SHP77 (cell line): ENCODE measurements at places on chromosomes 16 and 17.

GRCh38 chr16:26464576-26465266 lies 602.0 kb upstream of the C16orf82 start:
- no peak for DNase-seq

DNA sequence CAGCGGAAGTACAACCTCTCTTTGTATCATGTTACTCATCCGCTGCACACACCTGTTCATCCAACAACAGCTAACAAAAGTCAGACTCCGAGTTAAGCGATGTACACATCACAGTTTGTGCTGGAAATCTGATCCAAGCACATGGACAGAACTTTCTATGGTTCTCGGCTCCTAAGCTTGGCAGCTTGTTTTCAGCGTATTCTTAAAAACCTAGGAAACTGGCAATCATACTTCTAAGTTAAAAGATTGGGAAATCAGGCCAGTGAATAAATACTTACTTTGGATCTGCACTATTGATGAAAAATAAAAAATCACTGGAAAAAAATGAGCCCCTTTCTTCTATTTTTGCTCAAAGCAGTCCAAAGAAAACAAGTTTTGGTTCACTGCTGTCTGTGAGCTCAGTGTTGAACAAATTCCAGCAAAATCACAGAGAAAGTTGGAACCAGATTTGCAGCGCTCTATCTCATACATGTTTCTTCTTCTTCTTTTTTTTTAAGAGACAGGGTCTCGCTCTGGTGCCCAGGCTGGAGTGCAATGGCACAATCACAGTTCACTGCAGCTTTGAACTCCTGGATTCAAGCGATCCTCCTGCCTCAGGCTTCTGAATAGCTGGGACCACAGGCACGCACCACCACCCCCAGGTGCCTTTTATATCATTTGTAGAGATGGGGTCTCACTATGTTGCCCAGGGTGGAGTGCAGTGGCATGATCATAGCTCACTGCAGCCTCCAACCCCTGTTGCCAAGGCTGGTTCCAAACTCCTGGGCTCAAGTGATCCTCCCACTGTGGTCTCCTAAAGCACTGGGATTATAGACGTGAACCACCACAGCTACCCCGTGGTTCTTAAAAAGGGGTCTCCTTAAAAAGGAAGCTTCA lies 71.6 kb upstream of the CREBBP start:
- peak; percentile 23 for DNase-seq

- no peak for DNase-seq
These were observed 12.8 kb upstream of the CES3 start for GRCh38 chr16:66948134-66948836.

- DNase-seq = no peak
These were observed 5.1 kb downstream of the CBX8 start for GRCh38 chr17:79791735-79792161.

DNA sequence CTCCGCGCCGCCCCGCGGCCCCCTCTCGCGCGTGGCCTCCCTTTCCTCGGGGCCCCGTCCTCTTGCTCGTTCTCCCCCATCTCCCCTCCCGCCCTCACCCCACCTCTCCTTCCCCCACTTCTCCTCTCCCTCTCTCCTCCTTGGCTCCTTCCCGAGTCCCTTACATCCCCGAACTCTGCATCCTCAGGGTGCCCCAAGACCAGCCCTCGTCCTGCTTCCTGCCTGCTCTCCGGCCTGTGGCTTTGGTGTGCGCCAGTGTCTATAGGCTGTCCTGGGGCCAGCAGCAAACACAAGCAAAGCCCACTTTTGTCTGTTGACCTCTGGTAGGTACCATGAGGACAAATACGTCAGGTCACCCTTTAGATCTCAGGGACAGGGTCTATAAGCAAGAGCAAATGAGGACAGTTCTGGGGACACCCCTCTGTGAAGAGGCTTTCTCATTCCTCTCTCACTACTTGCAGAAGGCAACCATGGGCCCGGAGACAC lies 284 bp upstream of the COPZ2 start:
- no peak for DNase-seq

GRCh38 chr17:10177131-10177912 lies 21.1 kb downstream of the GAS7 start:
- DNase-seq = no peak

DNA sequence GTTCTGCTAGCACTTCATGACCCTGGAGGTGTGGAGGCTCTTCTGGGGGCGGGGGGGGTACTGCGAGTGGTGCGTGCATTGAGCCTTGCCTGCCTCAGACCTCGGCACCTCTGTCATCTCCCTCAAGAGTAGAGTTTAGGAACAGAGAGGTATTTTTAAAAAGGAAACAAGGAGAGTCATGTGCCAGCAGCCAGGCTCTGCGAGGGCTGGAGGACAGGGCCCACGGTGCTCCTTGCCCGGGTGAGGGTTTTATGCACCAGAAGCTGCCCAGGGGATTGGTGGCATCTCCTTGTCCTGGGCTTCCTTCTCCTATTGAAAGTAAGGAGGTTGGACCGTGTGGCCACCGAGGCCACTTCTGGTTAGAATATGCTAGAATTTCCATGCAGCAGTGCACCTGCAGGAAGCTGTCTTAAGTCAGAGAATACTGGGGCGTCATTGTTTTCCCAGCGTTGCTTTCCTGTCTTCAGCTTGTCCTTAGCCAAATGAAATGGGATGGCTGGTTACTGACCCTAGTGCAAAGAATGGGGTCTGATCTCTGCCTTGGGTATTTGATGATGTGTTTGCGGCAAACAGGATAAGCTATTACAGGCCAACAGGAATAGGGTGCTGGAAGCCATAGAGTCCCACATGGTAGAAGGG lies 3.2 kb downstream of the CBX2 start:
- no peak for DNase-seq

- DNase-seq = no peak
These were observed 23.9 kb downstream of the ABCC3 start for GRCh38 chr17:50658616-50659015.

GRCh38 chr16:49287572-49287971 lies 5.9 kb upstream of the CBLN1 start:
- DNase-seq = no peak

DNA sequence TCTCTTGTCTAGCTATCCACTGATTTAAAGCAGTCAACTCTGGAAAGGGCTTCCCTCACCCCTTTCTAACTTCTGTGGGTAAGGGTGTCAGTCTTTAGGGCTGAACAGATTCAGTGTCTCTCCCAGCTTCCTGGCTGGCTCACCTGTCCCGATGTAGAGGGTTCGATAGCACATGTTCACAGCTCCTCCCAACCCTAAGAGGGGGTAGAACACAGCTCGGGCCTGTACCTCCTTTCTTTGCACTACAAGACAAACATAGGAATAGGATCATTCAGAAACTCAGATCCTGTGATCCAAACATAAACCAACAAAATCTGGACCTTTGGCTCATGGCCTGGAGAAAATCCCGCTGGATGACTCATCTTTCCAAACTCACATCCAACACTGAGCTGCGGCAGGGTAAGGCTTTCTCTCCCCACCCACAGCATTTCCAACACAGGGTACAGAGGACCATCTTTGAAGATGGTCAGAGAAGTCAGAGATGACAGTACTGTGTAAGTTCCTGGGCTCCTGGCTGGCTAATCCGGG lies 5.8 kb upstream of the DHRS13 start:
- DNase-seq = no peak

- DNase-seq = no peak
These were observed 8.0 kb downstream of the ZNF469 start for GRCh38 chr16:88390735-88391134.

- DNase-seq = peak; percentile 61
These were observed 5.9 kb downstream of the CORO7 start for GRCh38 chr16:4410335-4411075.

GRCh38 chr16:47016700-47017133 lies 43.2 kb upstream of the DNAJA2 start:
- DNase-seq = no peak

DNA sequence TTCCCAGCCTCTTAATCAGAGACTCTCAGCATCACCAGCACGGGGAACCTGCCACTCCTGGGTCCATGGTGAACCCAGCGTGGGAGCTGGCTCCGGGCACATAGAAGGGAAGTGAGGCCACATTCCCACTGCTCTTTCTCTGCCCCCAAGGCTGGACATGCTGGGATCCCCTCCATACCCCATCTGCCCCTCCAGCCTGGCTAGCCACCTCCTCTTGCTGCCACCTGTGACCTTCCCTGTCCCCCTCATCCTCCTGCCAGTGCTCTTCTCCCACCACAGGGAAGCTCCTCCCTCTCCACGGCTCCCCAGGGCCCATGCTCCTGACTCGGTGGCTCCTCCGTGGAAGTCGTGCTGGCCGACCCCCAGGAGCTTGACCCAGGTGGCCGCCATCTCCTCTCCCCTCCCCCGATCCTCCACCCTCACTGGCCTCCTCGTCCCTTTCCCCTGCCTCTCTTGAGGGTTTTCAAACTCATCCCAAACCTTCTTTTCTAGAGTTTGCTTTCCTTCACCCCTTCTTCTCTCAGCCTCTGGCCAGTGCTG lies 139.1 kb upstream of the CHMP6 start:
- DNase-seq = no peak
